ENCODE measurements at places on chromosomes 7 and 10. TPM values are rescaled to one million over a fixed set of nuclear protein-coding genes. Genes with fewer than 3 reads are reported as not detected.

LOXL4 gene
- 15.5 TPM for total RNA-seq

MNX1 gene
- not detected for total RNA-seq

DNA sequence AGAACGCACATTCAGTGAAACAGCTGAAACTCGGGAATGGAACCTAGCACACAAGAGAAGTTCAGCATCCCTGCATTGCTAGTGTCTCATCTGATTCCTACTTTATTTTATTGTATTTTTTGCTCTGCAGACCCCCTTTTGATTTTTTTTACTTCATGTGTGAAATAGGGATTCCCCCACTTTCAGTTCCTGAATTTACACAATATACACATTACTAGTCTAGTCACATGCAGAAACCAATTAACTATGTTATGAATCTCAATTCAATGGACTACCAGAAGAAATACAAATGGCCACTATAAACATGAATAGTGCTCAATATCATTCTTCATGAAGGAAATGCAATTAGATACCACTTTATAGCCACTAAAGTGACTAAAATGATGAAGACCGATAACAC is 386.1 kb upstream of the COBL start:
- no peak overlapping the region for H3K27ac ChIP-seq

GRCh38 chr10:91816981-91817380 is 18.8 kb downstream of the TNKS2 start:
- H3K4me3 ChIP-seq, result no peak overlapping the region
- H3K27me3 ChIP-seq, result no peaks in the 10 kb centered on the region
- no peak overlapping the region for H3K27ac ChIP-seq

DNA sequence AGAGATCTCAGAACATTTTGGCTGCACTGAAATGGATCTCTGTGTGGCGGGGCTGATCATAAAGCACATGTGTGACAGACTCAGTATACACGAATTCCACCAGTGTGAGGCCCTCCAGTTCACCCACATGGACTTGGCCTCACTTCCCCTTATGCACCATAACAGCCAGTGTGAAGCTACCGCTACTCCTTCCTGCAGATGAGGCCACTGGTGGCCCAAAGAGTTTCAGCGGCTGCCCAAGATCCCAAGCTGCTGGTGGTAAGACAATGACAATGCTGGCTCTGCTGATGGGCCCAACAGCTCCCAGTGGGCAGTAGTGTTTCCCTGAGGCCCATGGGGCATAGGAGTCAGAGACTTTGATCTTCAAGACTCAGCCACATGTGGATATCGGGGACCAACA is 21.0 kb upstream of the C10orf71 start:
- H3K4me1 ChIP-seq, result no peaks in the 10 kb centered on the region
- DNase-seq, result no peak
- H3K27ac ChIP-seq, result no peak overlapping the region
- H3K27me3 ChIP-seq, result no peaks in the 10 kb centered on the region
- H3K4me3 ChIP-seq, result no peak overlapping the region

DNA sequence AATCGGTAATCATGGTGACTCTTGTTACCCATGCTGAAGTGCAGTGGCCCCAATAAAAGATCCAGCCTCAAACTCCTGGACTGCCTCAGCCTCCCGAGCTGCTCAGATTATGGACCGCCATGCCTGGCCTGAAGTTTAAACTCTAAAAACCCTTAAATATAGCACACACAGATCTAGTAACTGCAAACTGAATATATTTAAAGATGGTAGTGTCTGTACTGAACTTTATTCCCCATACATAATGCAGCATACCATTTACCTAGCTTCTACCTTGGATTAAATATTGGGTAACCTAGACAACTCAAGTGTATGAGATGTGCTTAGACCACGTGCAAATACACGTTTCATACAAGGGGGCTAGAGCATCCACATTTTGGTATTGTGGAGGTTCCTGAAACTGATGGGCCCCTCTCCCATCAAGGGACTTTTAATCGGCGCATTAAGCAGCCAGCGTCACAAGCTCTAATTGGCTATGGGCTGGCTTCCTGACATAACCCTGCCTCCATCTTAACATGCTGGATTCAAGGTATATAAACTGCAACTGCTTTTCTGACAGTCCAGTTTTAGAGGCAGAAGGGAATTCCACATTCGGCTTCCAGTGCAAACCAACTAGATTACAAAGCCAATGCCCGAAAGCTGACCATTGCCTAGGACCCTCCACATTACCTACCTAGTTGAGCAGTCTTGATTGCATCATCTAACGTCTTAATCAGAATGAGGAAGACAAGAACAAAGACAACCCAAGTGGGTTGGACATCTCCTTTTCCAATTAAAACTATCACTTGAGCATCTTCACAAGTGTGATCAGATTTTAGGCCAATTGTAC is 13.0 kb downstream of the HNRNPA2B1 start:
- no peaks in the 10 kb centered on the region for H3K27me3 ChIP-seq
- peaks cover 6% of the 10 kb centered on the region for H3K4me1 ChIP-seq
